ENCODE measurements at places on chromosomes 1 and 21. TPM values are rescaled to one million over a fixed set of nuclear protein-coding genes. Genes with fewer than 3 reads are reported as not detected.

- no peaks in the 10 kb centered on the region for H3K36me3 ChIP-seq
- no peak overlapping the region for H3K27ac ChIP-seq
- H3K4me1 ChIP-seq, result no peaks in the 10 kb centered on the region
- no peak overlapping the region for H3K4me3 ChIP-seq
- no peak for DNase-seq
Measured at GRCh38 chr21:15567191-15567590, 162.6 kb upstream of the USP25 start.

- no peak for DNase-seq
- no peaks in the 10 kb centered on the region for H3K27me3 ChIP-seq
- no peaks in the 10 kb centered on the region for H3K36me3 ChIP-seq
Measured at GRCh38 chr1:85188530-85188929, 12.3 kb downstream of the SYDE2 start.

GRCh38 chr1:161175771-161176453 is 1.4 kb downstream of the B4GALT3 start:
- peaks cover 30% of the 10 kb centered on the region for H3K4me1 ChIP-seq
- DNase-seq, result no peak

DNA sequence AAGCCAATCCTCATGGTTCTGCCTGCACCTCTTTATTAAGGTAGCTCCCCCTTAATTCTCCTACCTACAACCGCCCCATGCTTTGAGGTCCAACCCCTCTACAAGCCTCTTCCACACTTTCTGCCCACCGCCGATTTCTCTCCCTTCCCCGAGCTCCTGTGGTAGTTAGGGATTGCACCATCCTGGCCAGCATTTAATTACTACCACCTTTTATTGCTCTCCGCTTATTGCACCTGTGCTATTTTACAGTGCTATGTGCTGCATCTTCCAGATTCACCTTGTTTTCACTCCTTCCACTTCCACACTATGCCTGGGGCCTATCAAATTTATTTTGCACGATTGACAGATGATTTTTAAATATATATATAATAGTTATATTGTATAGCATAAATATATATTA is 29.3 kb upstream of the DNAJC11 start:
- H3K27me3 ChIP-seq, result no peaks in the 10 kb centered on the region
- H3K4me1 ChIP-seq, result no peaks in the 10 kb centered on the region
- H3K36me3 ChIP-seq, result no peaks in the 10 kb centered on the region
- no peak for DNase-seq

- no peak overlapping the region for H3K4me3 ChIP-seq
- no peaks in the 10 kb centered on the region for H3K27me3 ChIP-seq
- H3K27ac ChIP-seq, result no peak overlapping the region
- no peak for DNase-seq
- no peaks in the 10 kb centered on the region for H3K36me3 ChIP-seq
- no peaks in the 10 kb centered on the region for H3K4me1 ChIP-seq
Measured at GRCh38 chr1:178581351-178582303, 68.7 kb downstream of the TEX35 start.

- H3K27ac ChIP-seq, result no peak overlapping the region
- peak; percentile 6 for DNase-seq
- peak overlapping the region; percentile 31 for H3K4me3 ChIP-seq
- H3K36me3 ChIP-seq, result no peaks in the 10 kb centered on the region
Measured at GRCh38 chr1:85464497-85465098, 361 bp downstream of the DDAH1 start.

GRCh38 chr21:38325731-38326420 is 69.1 kb downstream of the KCNJ15 start:
- H3K36me3 ChIP-seq, result no peaks in the 10 kb centered on the region
- DNase-seq, result no peak
- H3K4me1 ChIP-seq, result peaks cover 25% of the 10 kb centered on the region
- no peak overlapping the region for H3K4me3 ChIP-seq
- H3K27ac ChIP-seq, result no peak overlapping the region

DNA sequence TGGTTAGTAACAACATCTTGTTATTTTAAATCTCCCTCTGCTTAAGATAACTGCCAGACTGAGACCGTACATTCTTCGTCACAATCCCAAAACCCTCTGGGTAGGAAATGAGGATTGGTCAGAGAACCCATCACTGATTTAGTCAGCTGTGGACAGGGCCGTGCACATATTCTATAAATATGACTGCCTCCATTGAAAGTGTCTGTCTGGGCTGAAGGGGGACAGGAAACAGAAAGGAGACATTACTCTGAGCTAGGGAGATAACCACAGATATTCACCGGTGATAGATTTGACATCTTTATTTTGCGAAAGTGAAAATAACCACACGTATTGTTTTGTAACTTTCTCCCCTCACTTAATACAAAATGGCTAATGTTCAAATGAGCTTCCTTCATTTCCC is 36.9 kb upstream of the ST6GALNAC5 start:
- no peak for DNase-seq
- no peaks in the 10 kb centered on the region for H3K4me1 ChIP-seq
- peak overlapping the region; percentile 52 for H3K4me3 ChIP-seq
- H3K27me3 ChIP-seq, result no peaks in the 10 kb centered on the region

DNA sequence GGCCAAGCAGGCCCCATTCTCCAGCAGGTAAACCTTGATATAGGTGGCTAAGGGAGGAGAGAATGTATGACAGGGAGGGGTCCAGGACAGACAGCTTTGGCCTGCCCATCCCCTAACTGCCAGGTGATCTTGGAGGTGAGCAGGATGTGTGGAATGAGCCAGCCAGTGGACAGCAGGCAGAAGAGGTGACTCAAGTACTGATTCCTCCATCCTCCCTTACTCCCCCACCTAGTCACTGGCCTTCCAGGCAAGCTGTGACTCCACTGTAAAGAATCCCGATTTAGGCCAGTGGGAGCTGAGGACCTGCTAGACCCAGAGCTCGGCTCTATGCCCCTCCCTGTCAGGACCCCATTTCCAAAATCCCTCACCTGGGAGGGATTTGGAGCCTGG is 36.6 kb downstream of the RIMS3 start:
- H3K27me3 ChIP-seq, result no peaks in the 10 kb centered on the region
- peaks cover 5% of the 10 kb centered on the region for H3K4me1 ChIP-seq
- no peak overlapping the region for H3K4me3 ChIP-seq

DNA sequence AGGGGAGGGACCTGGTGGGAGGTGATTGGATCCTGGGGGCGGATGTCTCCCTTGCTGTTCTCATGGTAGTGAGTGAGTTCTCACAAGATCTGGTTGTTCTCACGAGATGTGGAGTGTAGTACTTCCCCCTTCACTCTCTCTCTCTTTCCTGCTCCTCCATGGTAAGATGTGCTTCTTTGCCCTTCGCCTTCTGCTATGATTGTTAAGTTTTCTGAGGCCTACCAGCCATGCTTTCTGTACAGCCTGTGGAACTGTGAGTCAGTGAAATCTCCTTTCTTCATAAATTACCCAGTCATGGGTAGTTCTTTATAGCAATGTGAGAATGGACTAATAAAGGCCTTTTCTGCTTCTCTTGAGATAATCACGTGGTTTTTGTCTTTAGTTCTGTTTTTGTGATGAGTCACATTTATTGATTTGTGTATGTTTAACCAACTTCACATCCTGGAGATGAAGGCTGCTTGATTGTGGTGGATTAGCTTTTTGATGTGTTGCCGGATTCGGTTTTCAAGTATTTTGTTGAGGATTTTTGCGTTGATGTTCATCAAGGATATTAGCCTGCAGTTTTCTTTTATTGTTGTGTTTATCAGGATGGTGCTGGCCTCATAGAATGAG is 45.5 kb downstream of the RABGAP1L start:
- H3K27me3 ChIP-seq, result no peaks in the 10 kb centered on the region
- H3K27ac ChIP-seq, result no peak overlapping the region
- H3K4me3 ChIP-seq, result no peak overlapping the region
- DNase-seq, result peak; percentile 35

DNA sequence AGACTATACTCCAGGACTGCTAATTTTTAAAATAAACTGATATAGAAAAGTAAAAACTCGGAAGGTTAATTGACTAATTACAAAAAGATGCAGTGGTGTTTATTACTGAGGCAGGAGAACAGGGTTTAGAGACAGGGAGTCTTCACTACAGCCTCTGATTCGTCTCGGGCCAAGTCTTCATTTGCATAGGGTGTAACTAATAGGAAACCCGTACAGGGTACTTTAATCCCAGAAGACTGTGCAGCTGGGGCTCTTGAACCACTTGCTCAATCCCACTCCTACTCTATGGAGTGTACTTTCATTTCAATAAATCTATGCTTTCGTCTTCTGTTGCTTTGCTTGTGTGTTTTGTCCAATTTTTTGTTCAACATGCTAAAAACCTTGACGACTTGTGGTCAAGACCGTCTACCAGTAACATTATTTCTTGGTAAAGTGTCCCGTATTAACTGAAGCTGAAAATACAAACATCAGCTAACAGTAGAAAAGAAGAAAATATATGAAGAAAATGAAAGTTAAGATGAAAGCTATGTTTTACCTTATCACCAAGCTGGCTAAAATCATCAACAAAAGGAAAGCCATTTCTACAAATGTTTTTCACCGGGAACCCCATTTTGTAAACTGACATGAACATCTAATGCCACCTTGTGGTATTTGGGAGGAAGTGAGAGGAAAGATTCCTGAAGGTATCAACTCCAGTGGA is 8.0 kb downstream of the SDHB start:
- H3K4me3 ChIP-seq, result peak overlapping the region; percentile 62
- H3K27me3 ChIP-seq, result no peaks in the 10 kb centered on the region
- peak overlapping the region; percentile 74 for H3K27ac ChIP-seq
- H3K4me1 ChIP-seq, result peaks cover 14% of the 10 kb centered on the region
- peaks cover 39% of the 10 kb centered on the region for H3K36me3 ChIP-seq

DNA sequence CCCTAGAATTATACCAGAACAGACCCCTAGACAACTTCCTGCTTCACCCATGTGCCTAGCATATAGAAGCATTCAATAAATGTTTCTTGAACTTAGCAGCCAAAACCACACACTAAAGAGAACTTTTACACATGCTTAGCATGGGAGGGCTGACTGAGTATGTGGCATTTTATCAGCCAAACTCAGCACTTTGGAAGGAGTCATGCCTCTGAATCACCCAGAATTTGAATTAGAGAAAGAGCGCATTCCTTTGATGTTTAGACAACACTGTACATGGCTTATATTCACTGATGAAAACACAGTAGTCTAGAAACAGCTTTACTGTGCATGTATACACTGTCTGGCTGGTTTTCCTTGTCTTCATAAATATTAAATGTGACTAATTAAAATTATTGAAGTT is 26.1 kb downstream of the SPAG17 start:
- H3K27ac ChIP-seq, result no peak overlapping the region
- no peaks in the 10 kb centered on the region for H3K36me3 ChIP-seq
- no peaks in the 10 kb centered on the region for H3K4me1 ChIP-seq
- DNase-seq, result no peak
- no peaks in the 10 kb centered on the region for H3K27me3 ChIP-seq

DNA sequence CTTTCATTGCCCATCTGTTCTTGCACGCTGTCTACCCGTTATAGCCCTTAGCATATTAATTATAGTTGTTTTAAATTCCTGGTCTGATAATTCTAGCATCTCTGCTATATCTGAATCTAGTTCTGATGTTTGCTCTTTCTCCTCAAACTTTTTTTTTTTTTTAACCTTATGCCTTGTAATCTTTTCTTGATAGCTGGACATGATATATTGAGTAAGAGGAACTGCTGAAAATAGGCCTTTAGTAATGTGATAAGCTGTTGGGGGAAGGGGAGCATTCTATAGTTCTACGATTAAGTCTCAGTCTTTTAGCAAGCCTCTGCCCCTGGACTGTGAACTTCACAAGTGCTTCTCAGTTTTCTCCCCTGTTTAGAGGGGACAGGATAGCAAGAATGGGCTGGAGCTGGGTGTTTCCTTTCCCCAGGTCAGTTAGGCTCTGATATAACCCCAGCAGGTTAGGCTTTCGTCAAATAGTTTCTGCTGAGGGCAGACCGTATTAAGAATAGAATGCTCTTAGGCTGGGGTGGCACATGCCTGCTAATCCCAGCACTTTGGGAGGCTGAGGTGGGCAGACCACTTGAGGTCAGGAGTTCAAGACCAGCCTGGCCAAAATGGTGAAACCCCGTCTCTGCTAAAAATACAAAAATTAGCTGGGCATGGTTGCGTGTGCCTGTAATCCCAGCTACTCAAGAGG is 62.2 kb downstream of the ZFYVE9 start:
- H3K4me3 ChIP-seq, result no peak overlapping the region
- H3K27me3 ChIP-seq, result peaks cover 10% of the 10 kb centered on the region
- no peak for DNase-seq

- no peaks in the 10 kb centered on the region for H3K4me1 ChIP-seq
- no peak overlapping the region for H3K4me3 ChIP-seq
- no peaks in the 10 kb centered on the region for H3K27me3 ChIP-seq
- H3K27ac ChIP-seq, result no peak overlapping the region
- no peak for DNase-seq
Measured at GRCh38 chr1:232868793-232869491, 63.7 kb downstream of the MAP10 start.

DNA sequence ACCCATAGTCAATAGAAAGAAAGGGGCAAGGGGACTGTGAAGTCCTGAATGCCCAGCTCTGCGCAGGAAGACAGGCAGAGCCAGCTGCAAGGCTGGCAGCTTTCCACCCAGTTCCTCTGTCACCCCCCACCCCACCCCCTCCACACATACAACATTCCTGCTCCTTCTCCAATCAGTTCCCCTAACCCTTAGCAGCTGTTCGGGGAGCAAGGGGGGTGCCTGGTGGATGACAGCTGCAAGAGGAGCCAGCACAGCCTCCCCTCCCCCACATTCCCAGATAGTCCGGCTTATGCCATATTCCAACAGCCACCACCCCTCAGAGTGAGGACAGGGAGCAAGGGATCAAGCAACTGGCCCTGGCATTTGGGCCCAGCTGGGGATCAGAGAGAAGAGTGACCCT is 9.7 kb downstream of the ARHGEF2 start:
- no peaks in the 10 kb centered on the region for H3K27me3 ChIP-seq
- H3K4me1 ChIP-seq, result peaks cover 88% of the 10 kb centered on the region
- no peak overlapping the region for H3K4me3 ChIP-seq
- H3K36me3 ChIP-seq, result peaks cover 78% of the 10 kb centered on the region
- no peak for DNase-seq

- H3K4me1 ChIP-seq, result no peaks in the 10 kb centered on the region
- H3K4me3 ChIP-seq, result no peak overlapping the region
- H3K36me3 ChIP-seq, result peaks cover 89% of the 10 kb centered on the region
- DNase-seq, result no peak
- H3K27ac ChIP-seq, result no peak overlapping the region
Measured at GRCh38 chr1:31318146-31318545, 21.3 kb downstream of the ZCCHC17 start.

DNA sequence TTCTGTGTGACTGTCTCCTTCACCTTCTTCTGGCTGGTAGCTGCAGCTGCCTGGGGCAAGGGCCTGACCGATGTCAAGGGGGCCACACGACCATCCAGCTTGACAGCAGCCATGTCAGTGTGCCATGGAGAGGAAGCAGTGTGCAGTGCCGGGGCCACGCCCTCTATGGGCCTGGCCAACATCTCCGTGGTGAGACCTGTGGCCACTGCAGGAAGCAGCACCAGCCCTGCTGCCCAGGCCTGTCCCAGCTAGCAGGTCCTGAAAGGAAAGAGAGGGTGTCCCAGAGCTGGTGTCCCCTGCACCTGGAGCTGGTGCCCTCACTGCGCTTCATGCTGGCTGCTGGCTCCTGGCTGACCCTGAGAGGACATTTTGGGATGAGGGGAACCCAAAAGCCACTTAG is 5.9 kb upstream of the ATXN7L2 start:
- DNase-seq, result no peak
- no peak overlapping the region for H3K27ac ChIP-seq
- peaks cover 14% of the 10 kb centered on the region for H3K4me1 ChIP-seq

LHX8 gene
- not detected for polyA plus RNA-seq

RNF220 gene
- 49.4 TPM for polyA plus RNA-seq

CELA3A gene
- polyA plus RNA-seq, result not detected

C1orf87 gene
- polyA plus RNA-seq, result not detected

FMO2 gene
- not detected for polyA plus RNA-seq

Measured in CD14-positive monocyte (primary cell).